ENCODE measurements at places on chromosomes 2 and 18.

- no peak for DNase-seq
Measured at GRCh38 chr2:8987410-8987809, 16.1 kb downstream of the MBOAT2 start.

DNA sequence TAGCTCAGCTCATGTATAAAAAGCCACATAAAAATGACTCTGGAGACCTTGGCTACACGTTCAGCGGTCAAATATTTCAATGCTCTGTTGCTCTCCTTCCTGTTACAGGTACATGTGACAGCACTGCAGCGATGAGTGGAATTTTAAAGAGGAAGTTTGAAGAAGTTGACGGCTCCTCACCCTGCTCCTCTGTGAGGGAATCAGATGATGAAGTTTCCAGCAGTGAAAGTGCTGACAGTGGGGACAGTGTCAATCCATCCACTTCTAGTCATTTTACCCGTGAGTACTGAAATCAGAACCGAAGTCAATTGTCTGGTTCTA, 125.4 kb downstream of the CSRNP3 start:
- no peak for DNase-seq

DNA sequence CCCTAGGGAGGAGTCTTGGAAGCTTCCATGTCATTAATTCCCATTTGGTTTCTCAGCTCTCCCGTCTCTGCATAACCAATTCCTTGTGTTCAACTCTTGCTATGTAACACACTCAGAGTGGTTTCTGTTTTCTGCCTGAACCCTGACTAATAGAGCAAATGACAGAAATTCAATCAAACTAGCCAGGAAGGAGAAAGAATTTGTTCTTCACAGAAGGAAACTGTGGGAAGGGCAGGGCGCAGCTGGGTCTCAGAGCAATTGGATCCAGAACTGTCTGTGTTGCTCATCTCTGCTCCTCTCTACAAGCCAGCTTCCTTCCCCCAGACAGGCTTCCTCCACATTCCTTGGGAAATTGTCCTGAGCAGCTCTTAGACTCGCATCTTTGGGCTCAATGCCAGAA, 269.8 kb downstream of the TNS1 start:
- no peak for DNase-seq

- DNase-seq, result peak; percentile 7
Measured at GRCh38 chr2:794554-795241, 117.5 kb upstream of the TMEM18 start.

- no peak for DNase-seq
Measured at GRCh38 chr2:6459138-6459537, 406.6 kb downstream of the CMPK2 start.

DNA sequence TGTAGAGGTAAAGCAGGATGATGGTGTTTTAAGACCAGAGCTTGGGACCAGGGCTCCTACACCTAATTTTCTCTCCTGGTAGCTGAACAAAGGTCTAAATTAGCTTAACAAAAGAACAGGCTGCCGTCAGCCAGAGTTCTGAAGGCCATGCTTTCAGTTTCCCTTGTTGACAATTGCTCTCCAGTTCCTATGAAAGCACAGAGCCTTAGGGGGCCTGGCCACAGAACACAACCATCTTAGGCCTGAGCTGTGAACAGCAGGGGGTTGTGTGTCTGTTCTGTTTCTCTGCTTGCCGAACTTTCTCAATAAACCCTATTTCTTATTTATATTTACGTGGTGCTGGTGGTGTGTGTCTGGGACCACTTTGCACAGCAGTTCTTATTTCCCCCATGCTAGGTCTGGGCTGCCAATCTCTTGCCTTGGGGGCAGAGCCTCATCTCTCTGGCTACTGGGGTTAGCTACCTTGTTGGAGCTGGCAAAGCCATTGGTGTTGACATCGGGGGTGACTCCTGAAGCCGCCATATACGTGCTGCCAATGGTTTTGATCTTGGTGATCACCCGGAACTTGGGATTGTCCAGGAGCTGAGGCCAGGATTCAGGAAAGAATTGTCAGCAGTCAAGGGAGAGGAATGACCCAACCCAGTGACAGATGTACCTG, 29.0 kb downstream of the CENPO start:
- no peak for DNase-seq

- no peak for DNase-seq
Measured at GRCh38 chr2:64929333-64929732, 59.9 kb upstream of the SLC1A4 start.

DNA sequence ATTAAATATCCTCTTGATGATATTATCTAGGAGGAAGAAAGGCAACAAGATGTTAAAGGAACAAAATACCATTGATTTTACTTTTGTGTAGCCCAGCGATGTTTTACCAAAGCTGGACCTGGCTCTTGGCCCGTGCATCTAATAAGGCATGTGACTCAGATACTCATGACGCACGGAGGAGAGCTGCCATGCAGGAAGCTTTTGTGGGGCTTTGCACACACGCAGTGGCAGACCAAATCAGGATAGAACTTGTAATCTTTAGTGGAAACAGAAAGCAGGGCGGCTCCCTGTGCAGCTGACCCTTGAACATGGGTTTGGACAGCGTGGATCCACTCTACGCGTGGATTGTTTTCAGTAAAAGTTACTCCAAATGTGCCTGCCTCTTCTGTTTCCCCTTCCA, 190.0 kb downstream of the NAPG start:
- DNase-seq, result no peak

GRCh38 chr2:234378440-234378839, 118.4 kb downstream of the ARL4C start:
- no peak for DNase-seq

DNA sequence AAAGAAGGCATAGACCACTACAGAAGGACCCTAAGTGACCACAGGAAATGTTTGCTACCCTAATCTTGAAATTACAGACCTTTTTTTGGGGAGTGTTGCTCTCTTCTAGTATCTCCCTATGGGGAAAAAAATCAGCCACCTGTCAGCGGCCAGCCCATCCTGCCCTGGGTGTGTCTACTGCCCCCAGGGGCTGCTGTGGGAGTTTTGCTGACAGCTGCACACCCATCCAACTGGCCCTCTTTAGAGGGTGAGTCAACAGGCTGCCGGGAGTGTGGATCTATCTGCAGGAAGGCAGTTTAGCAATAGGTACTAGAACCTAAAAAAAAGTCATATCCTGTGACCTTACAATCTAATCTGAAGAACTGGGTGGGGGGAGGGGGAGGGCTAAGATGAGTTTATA, 796 bp upstream of the DYSF start:
- peak; percentile 74 for DNase-seq

DNA sequence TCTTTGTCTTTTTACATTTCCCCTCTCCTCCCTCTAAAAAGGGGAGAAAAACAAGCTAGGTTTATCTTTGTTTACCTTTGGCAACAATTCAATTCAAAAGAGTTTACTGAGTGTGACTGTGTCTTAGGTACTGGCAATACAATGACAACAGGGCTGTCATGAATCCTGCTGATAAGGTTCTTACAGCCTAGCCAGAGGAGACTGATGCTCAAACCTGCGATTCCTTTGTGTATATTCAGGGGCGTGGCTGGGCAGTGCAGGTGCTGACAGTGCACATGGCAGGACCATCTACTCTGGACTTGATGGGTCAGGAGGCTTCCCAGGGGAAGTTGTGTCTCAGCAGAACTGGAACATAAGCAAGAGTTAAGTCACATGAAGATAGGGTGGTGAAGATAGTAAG, 23.2 kb upstream of the TTN start:
- no peak for DNase-seq

GRCh38 chr2:27177441-27178351, 28.9 kb downstream of the TCF23 start:
- no peak for DNase-seq

GRCh38 chr2:216436383-216436782, 24.1 kb downstream of the SMARCAL1 start:
- DNase-seq, result no peak

DNA sequence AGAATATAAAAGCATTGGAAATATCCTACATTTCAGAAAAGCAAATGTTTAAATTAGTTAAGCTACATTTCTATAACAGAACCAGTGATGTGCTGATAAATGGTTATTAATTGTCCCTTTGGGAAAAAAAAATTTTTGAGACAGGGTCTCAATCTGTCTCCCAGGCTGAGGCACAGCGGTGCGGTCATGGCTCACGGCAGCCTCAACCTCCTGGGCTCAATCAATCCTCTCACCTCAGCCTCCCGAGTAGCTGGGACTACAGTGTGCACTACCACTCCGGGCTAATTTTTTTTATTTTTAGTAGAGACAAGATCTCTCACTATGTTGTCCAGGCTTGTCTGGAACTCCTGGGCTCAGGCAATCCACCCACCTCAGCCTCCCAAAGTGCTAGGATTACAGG, 194.8 kb upstream of the SALL3 start:
- DNase-seq, result no peak

GRCh38 chr2:149585166-149585885, 2.2 kb downstream of the MMADHC start:
- no peak for DNase-seq

- DNase-seq, result no peak
Measured at GRCh38 chr18:77308216-77308615, 58.6 kb downstream of the GALR1 start.

GRCh38 chr2:14565666-14566065, 66.9 kb upstream of the LRATD1 start:
- DNase-seq, result no peak

DNA sequence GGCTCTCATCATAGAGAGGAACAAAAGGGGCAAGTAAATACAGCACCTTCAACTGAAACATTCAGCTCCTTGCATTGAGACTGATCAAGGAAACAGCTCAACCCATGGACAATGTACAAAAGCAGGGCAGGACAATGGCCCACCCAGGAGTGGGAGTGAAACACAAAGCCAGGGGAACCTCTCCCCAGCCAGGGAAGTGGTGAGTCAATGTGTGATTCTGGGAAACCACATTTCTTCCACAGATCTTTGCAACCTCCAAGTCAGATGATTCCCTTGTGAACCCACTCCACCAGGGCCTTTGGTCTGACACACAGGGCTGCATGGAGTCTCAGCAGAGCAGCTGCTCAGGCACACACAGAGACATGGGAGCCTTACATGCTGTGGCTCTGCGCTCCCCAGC, 294.5 kb downstream of the NR4A2 start:
- no peak for DNase-seq

DNA sequence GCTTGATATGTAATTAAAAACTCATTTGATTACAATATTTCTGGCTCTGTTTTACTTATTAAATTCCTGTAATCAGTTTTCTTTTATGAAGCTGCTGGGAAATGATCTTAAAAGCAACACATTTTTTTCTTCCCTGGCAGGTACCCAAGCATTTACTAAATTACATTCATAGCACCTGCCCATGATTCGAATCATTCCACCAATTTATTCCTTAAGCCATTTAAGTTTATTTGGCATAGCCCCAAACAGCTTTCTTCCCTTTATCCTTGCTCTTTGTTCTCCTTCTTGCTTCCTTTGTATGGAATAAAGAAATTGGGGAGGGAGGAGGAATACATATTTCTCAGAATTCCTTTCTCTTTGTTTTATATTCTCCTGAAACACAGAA, 241.3 kb downstream of the AGPS start:
- peak; percentile 60 for DNase-seq

DNA sequence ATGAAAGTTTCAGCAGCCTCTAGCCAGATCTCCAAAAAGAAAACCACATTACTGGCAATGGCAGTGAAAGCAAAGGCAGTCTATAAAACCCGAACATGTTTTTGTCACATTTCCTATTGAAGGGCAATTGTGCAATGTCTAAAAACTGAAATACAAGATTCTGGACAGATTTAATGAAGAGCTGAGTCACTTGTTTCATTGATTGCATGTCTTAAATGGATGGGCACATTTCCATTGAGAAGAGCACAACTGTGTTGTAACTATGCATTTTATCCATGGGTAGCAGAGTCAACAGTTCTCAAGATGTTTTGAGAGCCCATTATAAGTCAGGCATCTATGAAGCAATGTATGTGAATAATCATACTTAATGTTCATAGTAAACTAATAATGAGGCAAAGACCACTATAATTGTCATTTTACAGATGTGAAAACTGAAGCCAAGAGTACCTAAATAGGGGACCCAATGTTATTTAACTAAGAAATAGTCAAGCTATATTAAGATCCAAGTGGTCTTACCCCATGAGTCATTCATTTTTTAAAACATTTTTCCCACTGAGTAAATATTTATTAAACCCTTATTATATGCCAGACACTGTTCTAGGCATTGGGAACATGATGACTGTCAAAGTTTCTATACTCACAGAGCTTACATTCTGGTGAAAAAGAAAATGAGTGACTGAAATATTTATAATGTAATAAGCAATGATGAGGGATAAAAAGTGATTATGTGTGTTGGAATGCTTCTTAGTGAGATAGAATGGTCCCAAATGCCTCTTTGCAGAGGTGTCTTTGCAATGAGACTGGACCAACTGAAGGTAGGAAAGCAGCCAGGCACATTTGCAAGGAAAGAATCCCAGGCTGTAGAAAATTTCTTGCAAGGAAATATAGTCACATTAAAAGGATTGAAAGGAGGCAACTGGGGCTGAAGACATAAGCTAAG, 818.9 kb upstream of the ACVR2A start:
- no peak for DNase-seq

GRCh38 chr2:200748779-200749178, 62.9 kb upstream of the BZW1 start:
- DNase-seq, result no peak

DNA sequence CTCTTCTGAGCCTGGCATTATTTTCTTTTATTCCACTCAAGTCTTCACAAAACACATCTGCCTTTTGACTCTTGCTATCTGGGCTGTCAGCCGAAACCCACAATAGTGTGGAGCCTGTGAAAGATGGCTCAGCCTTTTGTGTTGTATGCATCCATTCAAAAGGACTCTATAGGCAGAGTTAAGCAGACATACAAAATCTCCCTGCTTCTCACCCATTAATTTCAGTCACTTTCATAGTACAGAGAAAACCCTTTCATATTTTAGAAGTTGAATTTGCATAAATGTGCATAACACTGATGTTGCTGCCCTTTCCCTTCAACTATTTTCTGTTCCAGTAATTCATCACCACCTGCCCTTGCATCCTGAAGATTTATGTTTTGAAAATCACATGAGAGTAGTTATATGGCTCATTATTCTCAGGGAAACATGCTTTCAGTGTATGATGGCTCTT, 154.6 kb downstream of the EVA1A start:
- no peak for DNase-seq

DNA sequence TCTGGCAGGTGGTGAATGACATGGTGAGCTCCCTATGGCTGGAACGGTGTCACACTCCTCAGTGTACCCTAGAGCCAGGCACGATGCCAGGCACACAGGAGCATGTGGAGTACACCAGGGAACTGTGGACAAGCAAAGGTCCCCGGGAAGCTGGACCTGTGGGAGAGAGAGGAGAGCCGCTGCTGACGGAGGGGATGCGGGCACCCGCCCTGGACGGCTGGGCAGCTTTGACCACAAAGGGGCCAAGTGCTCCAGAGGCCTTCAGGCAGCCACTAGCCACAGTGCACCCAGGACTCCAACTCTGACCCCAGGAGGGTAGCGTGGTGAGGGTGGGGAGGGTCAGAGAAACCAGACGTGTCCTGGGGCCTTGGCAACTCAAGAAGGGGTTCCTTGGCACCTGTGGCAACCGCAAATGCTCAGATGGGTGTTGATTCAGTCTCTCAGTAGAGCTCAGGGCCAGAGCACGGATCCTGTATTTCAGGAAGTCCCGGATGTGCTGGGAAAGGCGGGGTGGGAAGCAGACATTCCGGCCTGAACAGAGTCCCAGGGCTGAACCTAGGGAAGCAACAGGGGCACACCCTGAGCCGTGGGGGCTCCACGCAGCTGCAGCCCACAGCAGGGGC, 2.3 kb upstream of the MAB21L4 start:
- DNase-seq, result no peak

GRCh38 chr18:10834128-10834815, 308.4 kb downstream of the NAPG start:
- DNase-seq, result no peak

GRCh38 chr2:46010925-46011490, 286.2 kb upstream of the EPAS1 start:
- DNase-seq, result peak; percentile 24

Measured in NCI-H2171 (cell line).